ENCODE measurements at places on chromosomes 12 and 14. TPM values are rescaled to one million over a fixed set of nuclear protein-coding genes. Genes with fewer than 3 reads are reported as not detected.

DNA sequence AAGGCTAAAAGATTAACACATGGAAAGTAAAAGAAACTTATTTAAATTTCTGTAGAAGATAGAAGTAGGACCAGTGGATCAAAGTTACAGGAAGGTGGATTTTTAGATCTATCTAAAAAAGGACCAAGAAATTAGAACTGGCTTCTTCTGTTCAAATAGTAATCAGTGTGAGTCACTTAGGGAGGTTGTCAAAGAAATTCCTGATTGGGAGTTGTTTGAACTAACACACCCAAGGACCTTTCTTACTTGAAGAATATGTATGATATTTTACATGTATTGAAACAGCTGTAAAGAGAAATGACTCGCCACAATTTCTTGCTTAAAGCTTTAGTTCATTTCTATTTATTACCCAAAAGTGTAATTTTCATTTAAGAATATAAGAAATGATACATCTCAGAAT, 256.9 kb downstream of the RAD51B start:
- H3K36me3 ChIP-seq = no peaks in the 10 kb centered on the region
- peaks cover 13% of the 10 kb centered on the region for H3K4me1 ChIP-seq
- no peak overlapping the region for H3K4me3 ChIP-seq
- no peaks in the 10 kb centered on the region for H3K27me3 ChIP-seq

The RPL10L gene
- total RNA-seq = not detected

The HOXC4 gene
- 3.8 TPM for total RNA-seq

The TAS2R50 gene
- 2.3 TPM for total RNA-seq

- peaks cover 11% of the 10 kb centered on the region for H3K4me1 ChIP-seq
- no peaks in the 10 kb centered on the region for H3K27me3 ChIP-seq
These were observed 138.9 kb downstream of the HMGA2 start for GRCh38 chr12:65962921-65963861.

The C2CD5 gene
- total RNA-seq = 28.6 TPM

DNA sequence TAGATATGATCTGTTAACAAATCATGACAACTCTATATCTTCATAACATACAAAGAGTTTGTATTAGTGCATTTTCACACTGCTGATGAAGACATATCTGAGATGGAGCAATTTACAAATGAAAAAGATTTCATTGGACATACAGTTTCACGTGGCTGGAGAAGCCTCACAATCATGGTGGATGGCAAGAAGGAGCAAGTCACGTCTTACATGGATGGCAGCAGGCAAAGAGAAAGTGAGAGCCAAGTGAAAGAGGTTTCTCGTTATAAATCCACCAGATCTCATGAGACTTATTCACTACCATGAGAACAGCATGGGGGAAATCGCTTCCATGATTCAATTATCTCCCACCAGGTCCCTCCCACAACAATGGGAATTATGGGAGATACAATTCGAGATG, 157.6 kb downstream of the DUSP6 start:
- H3K36me3 ChIP-seq = no peaks in the 10 kb centered on the region
- H3K4me1 ChIP-seq = peaks cover 18% of the 10 kb centered on the region
- no peaks in the 10 kb centered on the region for H3K27me3 ChIP-seq
- DNase-seq = no peak
- no peak overlapping the region for H3K27ac ChIP-seq

- H3K4me1 ChIP-seq = no peaks in the 10 kb centered on the region
- H3K27me3 ChIP-seq = no peaks in the 10 kb centered on the region
- no peaks in the 10 kb centered on the region for H3K36me3 ChIP-seq
- H3K4me3 ChIP-seq = no peak overlapping the region
- H3K27ac ChIP-seq = no peak overlapping the region
- DNase-seq = no peak
These were observed 713.3 kb downstream of the LRFN5 start for GRCh38 chr14:42319996-42320395.

DNA sequence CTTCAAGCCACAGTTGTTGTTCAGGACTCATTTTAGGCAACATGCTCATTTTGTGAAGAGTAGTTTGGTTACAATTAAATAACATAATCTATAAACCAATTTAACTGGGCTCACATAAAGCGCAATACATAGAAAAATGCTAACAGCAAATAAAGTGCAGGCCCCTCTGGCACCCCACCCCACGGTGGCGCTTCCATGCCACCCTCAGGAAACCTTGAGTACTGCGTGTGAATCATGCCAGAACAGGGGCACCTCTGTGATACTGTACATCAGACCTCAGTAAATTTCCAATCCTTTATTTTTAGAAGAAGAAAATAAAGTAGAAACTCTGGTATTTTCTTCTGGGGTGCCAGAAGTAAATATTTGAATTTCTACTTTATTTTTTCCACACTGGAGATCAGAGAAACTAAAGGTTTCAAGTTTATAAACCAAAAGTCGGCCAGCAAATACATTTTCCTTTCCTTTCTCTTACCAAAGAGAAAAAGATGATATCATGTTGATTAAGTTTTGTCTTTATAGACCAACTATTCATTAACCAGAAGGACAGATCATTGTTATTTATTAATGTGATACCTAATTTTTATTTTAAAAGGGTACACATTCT, 316.8 kb downstream of the PAWR start:
- H3K27ac ChIP-seq = no peak overlapping the region
- DNase-seq = peak; percentile 33
- H3K36me3 ChIP-seq = no peaks in the 10 kb centered on the region
- no peaks in the 10 kb centered on the region for H3K4me1 ChIP-seq
- no peak overlapping the region for H3K4me3 ChIP-seq
- H3K27me3 ChIP-seq = no peaks in the 10 kb centered on the region

The SYNE3 gene
- 1.5 TPM for total RNA-seq

The C12orf56 gene
- not detected for total RNA-seq

- no peaks in the 10 kb centered on the region for H3K4me1 ChIP-seq
- H3K27ac ChIP-seq = no peak overlapping the region
- H3K4me3 ChIP-seq = no peak overlapping the region
These were observed 72.1 kb upstream of the RTL1 start for GRCh38 chr14:100975671-100976070.

The LMO3 gene
- not detected for total RNA-seq

DNA sequence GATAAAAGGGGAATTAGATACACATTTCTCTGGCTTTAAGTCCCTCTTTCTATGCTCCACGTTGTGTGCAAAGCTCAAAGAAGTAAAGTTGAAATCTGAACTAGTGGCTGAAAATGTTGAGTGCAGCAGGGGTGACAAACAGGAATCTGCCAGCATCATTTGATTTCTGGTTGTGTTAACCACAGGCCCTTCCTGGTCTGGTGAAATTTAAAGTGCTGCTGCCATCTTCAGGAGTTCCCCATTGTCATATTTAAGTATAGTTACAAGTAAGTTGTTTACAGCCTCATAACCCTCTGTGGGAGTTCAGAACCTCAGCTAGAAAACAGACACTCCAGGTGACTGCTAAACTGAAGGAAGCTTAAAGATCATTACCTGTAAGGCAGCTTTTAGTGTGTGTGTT, 90.9 kb upstream of the CCDC196 start:
- DNase-seq = peak; percentile 10
- no peaks in the 10 kb centered on the region for H3K4me1 ChIP-seq
- H3K27me3 ChIP-seq = 0 out of 2 replicates have a peak, but pooled peaks cover 4% of the 10 kb centered on the region
- H3K36me3 ChIP-seq = no peaks in the 10 kb centered on the region

DNA sequence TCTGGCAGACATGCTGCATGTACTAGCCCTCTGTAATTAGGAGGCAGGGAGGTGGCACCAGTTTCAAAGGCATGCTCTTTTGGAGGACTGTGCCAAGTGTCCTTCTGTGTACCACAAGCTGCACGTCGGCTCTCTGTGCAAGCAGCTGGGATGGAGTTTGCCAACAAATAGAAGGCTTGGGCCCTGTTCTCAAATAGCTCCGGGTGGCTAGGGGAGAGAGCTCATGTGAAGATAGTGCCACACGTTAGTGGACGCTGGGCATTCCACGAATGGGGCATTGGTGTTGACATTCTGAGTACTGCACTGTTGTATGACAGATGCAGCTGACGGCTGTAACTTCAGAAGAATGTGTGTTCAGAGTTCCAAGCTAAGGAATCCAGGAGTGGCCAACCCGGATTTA, 4.4 kb downstream of the AACS start:
- no peaks in the 10 kb centered on the region for H3K36me3 ChIP-seq
- no peak overlapping the region for H3K27ac ChIP-seq
- DNase-seq = no peak
- H3K27me3 ChIP-seq = no peaks in the 10 kb centered on the region
- no peak overlapping the region for H3K4me3 ChIP-seq

DNA sequence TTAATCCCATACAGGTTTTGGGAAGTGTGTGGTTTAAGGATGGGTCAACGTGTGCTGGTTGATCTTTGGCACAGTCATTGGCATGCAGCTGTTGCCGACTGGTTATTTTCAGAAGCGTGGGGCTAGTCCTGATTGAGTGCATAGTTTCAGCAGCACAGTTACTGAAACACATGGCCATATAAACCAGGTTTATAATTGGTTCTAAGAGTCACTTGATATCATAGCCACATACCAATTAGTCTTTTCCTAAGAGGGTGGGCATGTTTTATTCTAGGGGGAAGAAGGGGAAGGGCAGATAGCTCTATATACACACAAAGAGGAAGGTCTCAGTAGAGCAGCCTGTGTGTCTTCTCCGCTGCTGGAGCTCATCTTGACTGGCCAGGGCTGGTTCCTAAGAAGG, 11.0 kb upstream of the RPS6KL1 start:
- no peaks in the 10 kb centered on the region for H3K36me3 ChIP-seq
- no peak overlapping the region for H3K27ac ChIP-seq
- H3K4me3 ChIP-seq = no peak overlapping the region
- H3K4me1 ChIP-seq = no peaks in the 10 kb centered on the region
- no peak for DNase-seq

GRCh38 chr14:49637534-49638078, 2.6 kb upstream of the DNAAF2 start:
- no peak overlapping the region for H3K27ac ChIP-seq
- H3K4me1 ChIP-seq = peaks cover 14% of the 10 kb centered on the region
- H3K36me3 ChIP-seq = peaks cover 24% of the 10 kb centered on the region
- no peak for DNase-seq
- H3K27me3 ChIP-seq = no peaks in the 10 kb centered on the region

GRCh38 chr14:45891417-45892080, 638.5 kb upstream of the MIS18BP1 start:
- no peaks in the 10 kb centered on the region for H3K4me1 ChIP-seq
- no peak overlapping the region for H3K4me3 ChIP-seq
- H3K27ac ChIP-seq = no peak overlapping the region
- DNase-seq = no peak

DNA sequence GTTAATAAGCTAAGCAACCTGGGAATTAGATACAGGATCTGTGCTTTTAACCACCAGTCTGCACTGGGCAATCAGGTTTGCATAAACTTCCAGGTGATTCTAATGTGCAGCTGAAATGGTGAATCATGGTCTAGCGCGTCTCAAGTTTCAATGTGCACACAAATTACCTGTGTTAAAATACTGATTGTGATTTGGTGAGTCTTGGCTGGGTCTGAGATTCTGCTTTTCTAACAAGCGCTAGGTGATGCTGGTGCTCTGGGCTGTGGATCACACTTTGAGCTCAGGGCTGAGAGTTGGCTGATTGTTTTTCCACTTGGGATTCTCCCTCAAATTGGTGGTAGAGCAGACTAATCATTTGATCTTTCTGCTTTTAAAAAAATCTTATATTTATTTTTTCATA, 124.8 kb downstream of the C12orf75 start:
- H3K27me3 ChIP-seq = no peaks in the 10 kb centered on the region
- no peak overlapping the region for H3K4me3 ChIP-seq
- 0 out of 2 replicates have a peak, but pooled peaks cover 6% of the 10 kb centered on the region for H3K4me1 ChIP-seq
- no peak overlapping the region for H3K27ac ChIP-seq
- peak; percentile 38 for DNase-seq
- no peaks in the 10 kb centered on the region for H3K36me3 ChIP-seq

The GALNT9 gene
- 16.1 TPM for total RNA-seq

The OVCH1 gene
- not detected for total RNA-seq

The CACNA2D4 gene
- total RNA-seq = not detected

The TEAD4 gene
- total RNA-seq = 47.7 TPM

The TCL1A gene
- total RNA-seq = not detected

The PLEKHD1 gene
- 0.65 TPM for total RNA-seq

GRCh38 chr14:61811882-61812346, 49.7 kb downstream of the SNAPC1 start:
- H3K27ac ChIP-seq = no peak overlapping the region
- no peaks in the 10 kb centered on the region for H3K4me1 ChIP-seq
- no peaks in the 10 kb centered on the region for H3K36me3 ChIP-seq
- no peak overlapping the region for H3K4me3 ChIP-seq

DNA sequence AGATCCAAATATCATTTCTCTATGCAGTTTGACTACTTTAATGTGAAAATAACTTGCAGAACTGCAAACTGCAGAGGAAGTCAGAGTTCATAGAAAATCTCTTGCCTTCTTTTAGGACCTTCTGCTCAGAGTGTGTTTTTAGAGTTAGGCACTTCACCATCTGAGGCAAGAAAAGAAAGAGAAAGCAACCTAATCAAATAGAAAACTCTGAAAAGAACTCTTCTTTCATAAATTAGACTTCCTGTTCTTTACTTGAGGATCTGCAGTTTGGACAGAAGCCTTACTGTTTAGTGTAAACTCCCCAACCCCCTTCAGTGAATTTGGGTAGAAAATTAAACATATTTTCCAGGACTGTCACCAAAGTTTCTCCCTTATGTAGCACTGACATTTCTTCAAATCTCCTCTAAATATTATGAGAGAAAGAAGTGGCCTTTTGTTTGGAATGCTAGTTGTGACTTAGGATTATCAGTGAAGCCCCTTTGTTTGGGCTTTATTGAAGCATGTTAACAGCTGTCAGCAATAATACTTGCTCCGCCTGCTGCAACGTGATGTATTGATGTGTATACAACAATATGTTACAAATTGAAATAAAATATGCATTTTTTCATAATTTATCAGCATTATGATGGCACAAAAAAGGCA, 99.5 kb downstream of the PDZRN4 start:
- no peak for DNase-seq
- H3K27ac ChIP-seq = no peak overlapping the region
- peaks cover 10% of the 10 kb centered on the region for H3K4me1 ChIP-seq

The ANKRD33 gene
- not detected for total RNA-seq

DNA sequence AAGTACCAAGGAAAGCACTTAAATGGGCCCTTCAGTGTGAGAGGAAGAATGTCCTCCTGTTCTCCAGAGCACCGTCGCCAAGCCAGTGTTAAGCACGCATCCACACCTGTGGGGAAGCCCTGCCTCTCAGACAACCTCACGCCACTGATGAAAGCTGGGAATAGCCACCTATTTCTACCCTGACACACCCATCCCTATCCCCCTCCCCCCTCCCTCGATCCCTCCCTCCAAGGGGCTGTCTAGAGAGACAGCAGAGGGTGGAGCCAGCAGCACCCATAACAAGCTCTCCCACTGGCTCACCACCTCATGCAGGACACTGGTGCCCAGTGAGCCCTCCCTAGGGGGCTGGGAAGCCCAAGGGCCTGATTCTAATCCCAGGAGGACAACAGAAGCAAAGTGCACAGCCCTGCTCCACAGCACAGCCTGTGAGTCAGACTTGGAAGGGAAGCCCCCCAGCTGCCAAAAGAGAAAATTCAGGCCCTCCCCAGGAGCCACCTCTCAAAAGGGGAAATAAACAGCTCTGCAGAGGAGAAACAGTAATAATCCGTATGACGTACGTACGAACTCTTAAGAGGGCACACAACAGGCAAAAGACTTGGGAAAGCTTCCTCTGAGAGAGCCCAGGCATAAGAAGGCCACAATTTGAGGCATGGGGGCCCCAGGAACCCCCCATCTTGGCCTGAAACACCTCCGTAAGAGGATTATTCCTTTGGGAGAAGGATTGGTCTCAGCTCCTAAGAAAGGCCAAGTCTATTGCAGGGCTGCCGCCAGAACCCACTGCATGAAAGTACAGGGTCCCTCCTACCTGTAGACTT, 7.8 kb downstream of the PITPNM2 start:
- H3K4me1 ChIP-seq = peaks cover 45% of the 10 kb centered on the region
- no peaks in the 10 kb centered on the region for H3K27me3 ChIP-seq
- peak; percentile 52 for DNase-seq
- no peak overlapping the region for H3K4me3 ChIP-seq

The SYCP3 gene
- total RNA-seq = not detected

The PZP gene
- not detected for total RNA-seq

The ANG gene
- 4.4 TPM for total RNA-seq

The RD3L gene
- total RNA-seq = not detected

The CAPZA3 gene
- not detected for total RNA-seq

The TMEM253 gene
- total RNA-seq = 0.35 TPM

The PIWIL1 gene
- total RNA-seq = not detected
